ENCODE measurements at places on chromosomes 6 and 20.

- DNase-seq = no peak
These were observed 204.8 kb downstream of the ADGB start for GRCh38 chr6:146803601-146804000.

DNA sequence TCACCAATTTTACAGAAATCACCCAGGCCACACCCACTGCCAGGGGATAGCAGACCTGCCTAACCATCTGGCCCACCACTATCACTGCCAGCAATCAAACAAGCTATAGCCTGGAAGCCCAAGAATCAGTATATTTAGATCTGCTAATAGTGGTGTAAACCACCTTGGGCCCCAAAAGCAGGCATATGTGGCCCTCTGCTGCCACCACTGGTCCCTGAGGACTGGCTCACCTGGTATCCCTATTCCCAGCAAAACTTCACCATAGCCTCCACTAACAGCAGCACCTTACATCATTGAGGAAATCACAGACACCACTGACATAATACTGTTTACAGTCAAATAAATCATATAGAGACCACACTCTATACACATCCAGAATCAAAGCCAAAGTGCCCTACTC lies 880.4 kb upstream of the MAN1A1 start:
- DNase-seq = no peak

DNA sequence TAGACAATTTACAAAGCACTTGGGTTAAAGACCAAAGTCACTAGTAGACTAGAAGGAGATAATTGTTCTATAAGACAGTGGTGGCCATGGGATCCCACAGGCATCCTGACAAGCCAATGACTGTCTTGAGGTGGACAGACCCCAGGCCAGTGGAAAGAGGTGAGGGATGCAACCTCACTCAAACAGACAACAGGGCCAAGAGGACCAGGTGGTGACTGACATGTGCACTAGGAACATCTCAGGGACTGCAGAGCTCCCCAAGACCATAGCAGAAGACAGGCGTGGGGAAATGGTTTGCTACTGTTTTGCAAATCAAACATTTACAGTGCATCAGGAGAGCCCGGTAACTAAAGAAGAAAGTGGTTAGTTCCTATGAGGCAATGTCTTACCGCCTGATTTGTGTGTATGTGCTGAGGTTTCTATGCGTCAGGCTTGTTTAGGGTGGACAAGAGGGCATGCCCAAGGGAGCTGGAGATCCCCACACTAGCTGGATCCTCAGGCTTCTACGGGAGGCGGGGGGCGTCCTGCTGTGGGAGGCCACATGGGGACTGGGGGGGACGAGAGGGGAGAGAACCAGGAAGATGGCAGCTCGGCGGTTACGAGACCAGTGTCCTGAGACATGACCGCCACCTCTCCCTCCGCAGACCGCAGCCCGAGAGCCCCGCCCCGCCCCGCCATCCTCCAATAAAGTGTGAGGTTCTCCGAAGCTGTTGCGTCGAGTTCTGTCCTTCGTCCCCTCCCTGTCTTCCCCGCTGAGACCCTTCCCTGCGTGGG lies 623 bp upstream of the MRPS26 start:
- DNase-seq = no peak

- no peak for DNase-seq
These were observed 15.8 kb downstream of the POM121L2 start for GRCh38 chr6:27296106-27296783.

DNA sequence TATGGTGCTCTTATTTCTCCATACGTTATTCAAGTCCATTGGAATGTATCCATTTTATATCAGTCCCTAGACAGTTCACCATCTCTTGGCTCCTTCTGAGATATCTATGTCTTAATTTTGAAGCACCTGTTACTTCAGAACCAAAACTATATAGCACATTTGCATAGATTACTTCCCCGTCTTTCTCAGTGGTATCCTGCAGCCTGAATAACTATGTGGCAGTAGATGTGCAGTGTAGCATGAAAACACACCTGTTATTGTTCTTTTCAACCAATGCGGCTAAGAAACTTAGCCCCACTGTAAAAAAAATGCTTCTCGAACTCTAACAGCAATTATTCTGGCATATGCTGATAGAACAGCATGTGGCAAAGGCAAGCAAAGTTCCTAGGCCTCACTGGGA lies 1184.4 kb upstream of the ADGRB3 start:
- no peak for DNase-seq

All from NCI-H187 treated with DMSO at 0.1 percent for 48 hours (cell line).